ENCODE measurements at places on chromosomes 12 and 14.
A peak's percentile ranks its signal among the peaks of the same experiment; 100 is the strongest.

- no peak for DNase-seq
Observed at GRCh38 chr14:105913221-105913620, 386.8 kb downstream of the TMEM121 start.

GRCh38 chr12:91276509-91276908, 93.9 kb upstream of the DCN start:
- DNase-seq: no peak

DNA sequence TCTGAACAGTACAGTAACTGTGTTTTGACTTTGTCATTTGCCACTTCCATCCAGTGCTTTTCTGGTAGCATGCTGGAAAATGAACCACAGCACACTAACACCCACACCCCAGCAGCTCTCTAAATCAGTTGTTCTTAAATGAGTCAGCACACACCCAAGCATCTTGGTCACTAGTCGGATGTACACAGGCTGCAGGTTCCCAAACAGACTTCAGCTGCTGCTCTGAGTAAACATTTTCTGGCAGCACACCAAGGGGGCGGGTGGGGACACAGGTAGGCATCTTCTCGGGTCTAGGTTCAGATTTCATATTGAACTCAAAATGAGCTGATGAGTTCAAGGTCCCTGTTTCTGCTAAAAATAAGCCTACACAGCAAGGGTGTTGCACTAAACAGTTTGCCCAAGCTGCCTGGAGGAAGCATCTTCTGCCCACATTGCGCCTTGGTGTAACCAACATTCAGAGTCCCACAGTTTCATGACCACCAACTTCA, 39.8 kb downstream of the IFNG start:
- DNase-seq: peak; percentile 96

- peak; percentile 32 for DNase-seq
Observed at GRCh38 chr14:68820999-68821683, 28.3 kb upstream of the ZFP36L1 start.

- DNase-seq: no peak
Observed at GRCh38 chr14:103016071-103016470, 41.3 kb downstream of the CDC42BPB start.

DNA sequence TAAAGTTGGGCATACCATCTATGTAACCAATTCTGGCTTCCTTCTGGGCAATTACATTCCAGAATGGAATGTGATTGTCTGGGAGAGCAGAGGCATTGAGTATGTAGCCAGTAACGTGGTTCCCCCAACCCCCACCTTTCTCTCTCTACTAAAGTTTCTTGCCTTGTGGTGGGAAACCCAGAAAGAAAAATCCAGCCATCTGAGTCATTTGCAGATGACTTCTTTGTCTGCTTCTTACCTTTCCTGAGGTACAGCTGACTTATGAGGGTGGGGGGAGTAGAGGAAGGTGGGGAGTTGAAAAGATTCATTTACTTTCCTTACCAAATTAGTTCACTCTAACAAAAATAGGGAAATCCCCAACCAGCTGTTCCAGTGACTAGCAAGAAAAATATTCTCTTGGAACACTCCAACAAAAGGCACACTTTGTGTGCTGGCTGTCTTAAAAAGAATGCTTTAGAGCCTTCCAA, 112.1 kb upstream of the FRMD6 start:
- DNase-seq: no peak

- no peak for DNase-seq
Observed at GRCh38 chr12:101117842-101118241, 92.2 kb downstream of the SLC5A8 start.

DNA sequence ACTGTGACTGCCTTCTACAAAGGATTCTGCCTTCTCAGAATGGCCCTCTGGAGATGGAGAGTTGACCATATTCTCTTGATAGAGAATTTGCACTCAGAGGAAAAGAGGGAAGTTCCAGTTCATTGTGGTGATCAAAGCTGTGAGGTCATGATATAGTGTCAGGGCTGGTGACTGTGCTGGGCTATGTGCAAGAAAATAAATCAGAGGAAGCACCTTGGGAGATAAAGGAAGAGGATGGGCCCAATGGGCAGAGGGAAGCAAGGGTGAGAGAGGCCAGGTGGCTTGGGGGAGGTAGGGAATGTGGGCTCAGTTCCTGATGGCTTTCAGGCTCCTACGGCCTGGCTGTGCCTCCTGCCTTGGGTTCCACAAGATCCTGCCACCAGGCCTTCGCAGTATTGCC, 145.8 kb downstream of the SLC8A3 start:
- no peak for DNase-seq

DNA sequence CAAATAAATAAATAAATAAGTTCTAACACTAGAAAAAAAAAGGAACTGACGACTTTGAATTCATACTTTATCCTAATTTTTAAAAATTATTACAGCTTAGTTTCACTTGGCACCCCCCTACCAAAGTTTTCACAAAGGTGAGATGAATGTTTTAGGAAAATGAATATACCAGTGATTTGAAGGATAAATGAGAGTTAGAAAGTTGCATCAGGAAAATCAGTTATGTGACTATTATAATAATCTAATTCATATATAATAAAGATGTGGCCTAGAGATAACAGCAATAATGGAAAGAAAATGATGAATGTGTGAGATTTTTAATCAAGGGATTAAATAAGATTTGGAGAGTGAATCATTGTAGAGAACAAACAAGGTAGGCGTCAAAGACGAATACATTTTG, 103.0 kb upstream of the RAP1B start:
- DNase-seq: no peak

GRCh38 chr12:95731519-95731958, 59.0 kb downstream of the NTN4 start:
- no peak for DNase-seq

GRCh38 chr14:99602054-99602787, 1.8 kb downstream of the CCDC85C start:
- DNase-seq: no peak
